ENCODE measurements at places on chromosomes 4 and X. TPM values are rescaled to one million over a fixed set of nuclear protein-coding genes. Genes with fewer than 3 reads are reported as not detected.

DIPK2B gene
- total RNA-seq = 21.4 TPM

CT45A10 gene
- total RNA-seq = not detected

SPANXA2 gene
- not detected for total RNA-seq

VGLL1 gene
- not detected for total RNA-seq

BTC gene
- total RNA-seq = 0.16 TPM

TLR8 gene
- total RNA-seq = 1.5 TPM

SSX4 gene
- not detected for total RNA-seq

GATA1 gene
- 0.16 TPM for total RNA-seq

TMSB15B gene
- 0.27 TPM for total RNA-seq

HSFX2 gene
- total RNA-seq = not detected

SHROOM3 gene
- total RNA-seq = 15.2 TPM

FMR1 gene
- total RNA-seq = 24.9 TPM

S100P gene
- not detected for total RNA-seq

CNGA1 gene
- total RNA-seq = not detected

HOPX gene
- 59.3 TPM for total RNA-seq

TMEM31 gene
- total RNA-seq = not detected

RGN gene
- 14.1 TPM for total RNA-seq

SUPT20HL2 gene
- not detected for total RNA-seq

USP27X gene
- total RNA-seq = 1.8 TPM

TTC29 gene
- total RNA-seq = not detected

TCEAL7 gene
- total RNA-seq = 3.1 TPM

TRIM75 gene
- total RNA-seq = not detected
